ENCODE measurements at places on chromosomes 12 and 14.

DNA sequence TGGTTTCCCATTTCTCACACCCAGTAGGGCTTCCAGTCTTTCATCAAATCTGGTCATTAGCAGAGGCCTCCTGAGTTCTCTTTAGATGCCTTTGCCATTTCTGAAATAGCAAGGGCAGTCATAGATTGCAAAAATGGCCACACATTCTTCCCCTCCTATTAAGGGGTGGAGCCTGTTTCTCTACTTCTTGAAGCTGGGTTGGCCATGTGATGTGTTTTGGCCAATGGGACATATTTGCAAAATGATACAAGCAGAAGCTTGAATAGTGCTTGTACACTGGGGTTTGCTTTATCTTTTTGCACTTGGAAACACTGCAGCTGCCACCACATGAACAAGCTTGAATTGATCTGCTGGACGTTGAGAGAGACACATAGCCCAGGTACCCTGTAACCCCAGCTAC is 109.3 kb downstream of the VRK1 start:
- DNase-seq: no peak

GRCh38 chr14:69896080-69896479 is 16.9 kb downstream of the SMOC1 start:
- DNase-seq: no peak

- no peak for DNase-seq
These were observed 45.9 kb downstream of the NOC4L start for GRCh38 chr12:132190012-132190755.

GRCh38 chr12:122048151-122048550 is 26.5 kb downstream of the BCL7A start:
- DNase-seq: no peak

- DNase-seq: no peak
These were observed 2.3 kb downstream of the MTERF2 start for GRCh38 chr12:106984588-106985137.

DNA sequence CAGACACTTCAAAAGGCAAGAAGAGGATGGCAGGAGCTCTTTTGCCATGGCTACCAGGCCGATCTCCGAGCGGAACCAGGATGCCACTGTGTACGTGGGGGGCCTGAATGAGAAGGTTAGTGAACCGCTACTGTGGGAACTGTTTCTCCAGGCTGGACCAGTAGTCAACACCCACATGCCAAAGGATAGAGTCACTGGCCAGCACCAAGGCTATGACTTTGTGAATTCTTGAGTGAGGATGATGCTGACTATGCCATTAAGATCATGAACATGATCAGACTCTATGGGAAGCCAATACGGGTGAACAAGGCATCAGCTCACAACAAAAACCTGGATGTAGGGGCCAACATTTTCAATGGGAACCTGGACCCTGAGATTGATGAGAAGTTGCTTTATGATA is 9.8 kb downstream of the GARIN2 start:
- DNase-seq: no peak

GRCh38 chr14:53529519-53529918 is 376.4 kb upstream of the DDHD1 start:
- DNase-seq: no peak

Data from activated CD4-positive, alpha-beta T cell treated with anti-CD3 and anti-CD28 coated beads, Interleukin-2, amount 10 ng/mL, durations not matched to agents 7 days and 5 days (primary cell).